Hematopoietic multipotent progenitor cell treated with erythropoietin and hydrocortisone succinate and interleukin-3 and kit ligand, for 17 days (in vitro differentiated cells): ENCODE measurements at places on chromosomes 2 and 18.

GRCh38 chr2:219628235-219628985, 980 bp downstream of the SLC4A3 start:
- no peak for DNase-seq

DNA sequence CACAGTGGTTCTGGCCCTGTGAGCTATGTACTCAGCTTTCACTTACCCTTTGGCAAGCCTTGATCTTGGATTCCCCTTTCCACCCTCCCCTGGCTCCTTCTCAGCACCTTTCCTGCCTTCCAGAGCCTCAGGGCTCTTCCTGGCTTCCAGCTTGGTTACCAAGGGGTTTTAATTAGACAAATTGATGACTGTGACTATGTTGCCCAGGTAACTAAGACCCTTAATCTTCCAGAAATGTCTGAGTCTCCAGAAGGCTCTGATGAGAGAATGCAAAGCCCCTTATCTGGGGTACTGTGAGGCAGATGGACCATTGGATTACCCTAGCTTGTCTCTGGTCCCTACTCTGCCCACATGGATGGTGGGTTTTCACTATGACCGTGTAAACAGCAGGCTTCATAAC, 174.2 kb downstream of the LOXHD1 start:
- no peak for DNase-seq

DNA sequence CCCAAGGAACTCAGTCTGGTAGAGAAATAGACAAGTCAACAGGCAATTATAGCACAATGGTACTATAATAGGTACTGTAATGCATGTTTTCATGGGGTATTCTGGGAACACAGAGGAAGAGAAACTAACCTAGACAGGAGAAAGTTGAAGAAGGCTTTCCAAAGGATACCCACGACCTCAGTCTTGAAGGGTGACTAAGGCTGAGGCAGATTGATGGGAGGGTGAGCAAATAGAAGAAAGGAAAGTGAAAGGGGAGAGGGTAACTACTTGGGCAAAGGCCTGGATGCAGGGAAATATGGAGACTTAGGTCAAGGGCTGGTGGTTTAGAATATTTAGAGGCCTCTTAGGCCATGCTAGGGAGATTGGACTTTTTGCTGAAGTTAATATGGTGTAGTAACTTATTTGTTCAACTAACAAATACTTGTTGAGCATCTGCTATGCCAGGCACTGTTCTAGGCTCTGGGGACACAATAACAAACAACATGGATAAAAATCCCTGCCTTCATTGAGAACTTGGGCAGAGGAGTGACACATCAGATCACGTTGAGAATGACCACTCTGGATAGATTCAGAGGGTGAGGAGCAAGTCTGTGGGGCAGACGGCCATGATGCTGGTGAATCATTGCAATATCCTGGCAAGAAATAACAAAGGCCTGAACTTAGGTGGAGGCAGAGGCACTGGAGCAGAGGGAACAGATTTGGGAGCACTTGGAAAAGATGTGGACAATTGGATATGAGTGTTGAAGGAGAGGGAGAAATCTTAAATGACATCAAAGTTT, 56.4 kb downstream of the PLB1 start:
- DNase-seq = no peak

DNA sequence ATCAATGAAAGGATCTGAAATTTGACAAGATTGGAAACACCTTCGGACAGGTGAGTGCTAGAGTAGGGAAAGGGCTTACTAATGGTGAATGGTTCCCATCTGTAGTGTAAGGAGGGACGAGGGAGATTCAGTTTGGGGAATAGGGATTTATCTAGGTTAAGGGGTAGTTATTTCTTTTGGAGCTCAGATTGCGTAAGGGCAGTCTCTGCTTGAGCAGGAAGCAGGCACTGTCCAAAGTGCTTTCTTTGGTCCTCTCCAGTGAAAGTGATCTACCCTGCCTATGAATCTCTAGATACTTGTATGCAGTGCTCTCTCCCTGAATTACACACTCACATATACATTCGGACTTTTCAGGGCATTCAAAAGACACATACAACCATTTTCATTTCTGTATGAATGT, 272.9 kb upstream of the FIGN start:
- no peak for DNase-seq

- DNase-seq = no peak
Observed at GRCh38 chr2:207952564-207953345, 72.6 kb downstream of the PLEKHM3 start.
